Epithelial cell of esophagus (primary cell): ENCODE measurements at places on chromosomes 7 and 10.

DNA sequence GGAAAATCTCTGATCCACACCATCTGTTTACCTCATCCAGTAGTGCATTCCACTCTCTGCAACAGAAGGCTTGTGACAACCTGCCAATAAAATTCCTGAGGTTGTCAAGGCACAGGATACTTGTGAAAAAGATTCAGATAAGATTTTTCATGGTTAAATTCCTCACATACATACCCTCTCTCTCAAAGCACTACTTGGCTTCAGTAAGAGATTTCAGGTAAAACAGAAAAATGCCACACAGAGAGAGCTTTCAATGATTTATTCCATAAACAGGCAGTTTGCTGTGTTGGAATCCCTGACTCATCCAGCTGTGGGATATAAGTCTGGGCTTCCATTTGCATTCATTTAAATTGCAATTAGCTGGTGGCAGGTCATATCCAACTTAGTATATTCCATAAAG, 99.7 kb upstream of the CAV2 start:
- DNase-seq, result peak; percentile 68

- DNase-seq, result no peak
Observed at GRCh38 chr7:32774541-32774951, 117.0 kb downstream of the KBTBD2 start.

GRCh38 chr10:73892310-73893030, 18.1 kb upstream of the CAMK2G start:
- peak; percentile 44 for DNase-seq

DNA sequence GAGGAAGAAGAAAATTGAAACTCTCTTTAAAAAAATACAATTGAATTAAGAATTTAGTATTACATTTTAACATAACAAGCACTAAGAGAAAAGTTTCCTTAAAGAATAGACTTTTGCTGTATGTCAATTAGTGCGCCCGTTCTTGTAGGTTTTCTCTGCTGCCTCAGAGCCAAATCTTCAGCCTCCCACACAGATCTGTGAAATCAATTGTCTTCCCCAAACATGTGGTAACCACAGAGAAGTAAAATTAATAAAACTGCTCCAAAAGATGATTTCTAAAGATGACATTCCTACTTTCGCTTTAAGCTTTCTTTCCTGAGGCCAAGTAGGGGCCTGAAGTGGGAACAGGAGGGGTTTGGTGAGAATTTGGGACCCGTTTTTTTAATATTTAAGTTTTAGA, 113.2 kb upstream of the ADO start:
- DNase-seq, result no peak

- DNase-seq, result no peak
Observed at GRCh38 chr10:45424668-45425404, 50.8 kb downstream of the ALOX5 start.

GRCh38 chr7:29569648-29570047, 6.0 kb downstream of the PRR15 start:
- peak; percentile 61 for DNase-seq

GRCh38 chr10:31320550-31321211, 1.7 kb downstream of the ZEB1 start:
- DNase-seq, result peak; percentile 28

DNA sequence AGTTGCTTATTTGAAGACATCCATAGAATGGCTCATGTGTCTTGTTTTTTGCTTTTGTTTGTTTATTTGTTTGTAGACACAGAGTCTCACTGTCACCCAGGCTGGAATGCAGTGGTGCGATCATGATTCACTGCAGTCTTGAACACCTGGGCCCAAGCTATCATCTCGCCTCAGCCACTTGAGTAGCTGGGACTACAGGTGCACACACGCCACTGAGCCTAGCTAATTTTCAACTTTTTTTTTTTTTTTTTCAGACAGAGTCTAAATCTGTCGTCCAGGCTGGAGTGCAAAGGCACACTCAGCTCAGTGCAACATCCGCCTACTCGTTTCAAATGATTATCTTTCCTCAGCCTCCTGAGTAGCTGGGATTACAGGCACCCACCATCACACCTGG, 83.3 kb upstream of the KLF6 start:
- no peak for DNase-seq

GRCh38 chr10:80356563-80356988, at the start of the genes DYDC1 and DYDC2:
Gene DYDC1 (minus strand): TSS chr10:80356755. CDS start chr10:80352601, 4,154 bp downstream.
Gene DYDC2 (plus strand): TSS chr10:80356781. CDS start chr10:80362444, 5,663 bp downstream.
- peak; percentile 56 for DNase-seq

GRCh38 chr10:1423676-1424253, 313.6 kb downstream of the ADARB2 start:
- no peak for DNase-seq

GRCh38 chr10:124180947-124181549, 87.7 kb upstream of the CHST15 start:
- peak; percentile 48 for DNase-seq

DNA sequence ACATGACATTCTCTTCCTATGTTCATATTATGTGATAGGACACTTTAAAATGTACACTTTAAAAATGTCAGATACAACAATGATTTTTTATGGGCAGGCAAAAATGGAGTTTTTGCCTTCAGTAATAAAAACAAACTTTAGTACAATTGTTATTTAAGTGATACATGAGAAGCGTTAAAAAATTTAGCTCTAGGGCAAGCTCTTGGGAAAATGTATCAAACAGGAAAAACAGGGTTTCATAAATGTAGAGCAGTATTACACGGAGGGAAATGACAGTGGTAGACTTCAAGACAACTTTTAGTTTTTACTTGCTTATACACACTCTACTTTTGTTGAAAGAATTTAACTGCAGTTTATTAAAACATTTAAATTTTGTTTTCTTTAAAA, 1.5 kb downstream of the FHIP2A start:
- peak; percentile 83 for DNase-seq

DNA sequence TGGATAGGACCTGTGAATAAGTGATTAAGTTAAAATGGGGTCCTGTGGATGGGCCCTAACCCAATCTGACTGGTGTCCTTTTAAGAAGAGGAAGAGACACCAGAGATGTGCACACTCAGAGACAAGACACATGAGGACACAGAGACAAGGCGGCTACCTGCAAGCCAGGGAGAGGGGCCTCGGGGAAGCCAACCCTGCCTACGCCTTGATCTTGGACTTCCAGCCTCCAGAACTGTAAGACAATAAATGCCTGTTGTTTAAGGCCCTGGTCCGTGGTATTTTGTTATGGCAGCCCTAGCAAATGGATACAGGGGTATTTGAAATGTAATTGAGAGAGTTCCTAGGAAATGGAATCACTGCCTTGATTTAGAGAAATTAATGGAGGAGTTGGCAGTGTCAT, 225.3 kb downstream of the SKAP2 start:
- DNase-seq, result no peak

- DNase-seq, result peak; percentile 84
Observed at GRCh38 chr10:19302117-19302516, 253.5 kb downstream of the MALRD1 start.

DNA sequence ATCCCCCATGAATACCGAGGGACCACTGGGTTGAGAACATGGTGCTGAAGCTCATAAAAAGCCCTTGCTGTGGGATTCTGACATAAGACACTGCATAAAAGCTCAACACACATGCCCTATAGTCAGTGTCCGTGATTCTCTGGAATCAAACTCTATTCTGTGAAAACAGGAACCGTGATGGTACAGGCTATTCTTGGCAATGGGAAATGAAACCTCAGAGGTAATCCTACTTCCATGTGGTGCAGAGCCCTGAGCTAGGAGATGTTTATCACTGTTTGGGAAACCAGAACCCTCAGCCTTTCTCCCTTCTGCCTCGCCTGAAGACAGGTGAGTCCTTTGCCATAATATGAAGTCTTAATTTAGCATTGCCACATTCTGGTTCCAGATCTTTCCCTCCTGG, 80.8 kb upstream of the PRSS1 start:
- no peak for DNase-seq

DNA sequence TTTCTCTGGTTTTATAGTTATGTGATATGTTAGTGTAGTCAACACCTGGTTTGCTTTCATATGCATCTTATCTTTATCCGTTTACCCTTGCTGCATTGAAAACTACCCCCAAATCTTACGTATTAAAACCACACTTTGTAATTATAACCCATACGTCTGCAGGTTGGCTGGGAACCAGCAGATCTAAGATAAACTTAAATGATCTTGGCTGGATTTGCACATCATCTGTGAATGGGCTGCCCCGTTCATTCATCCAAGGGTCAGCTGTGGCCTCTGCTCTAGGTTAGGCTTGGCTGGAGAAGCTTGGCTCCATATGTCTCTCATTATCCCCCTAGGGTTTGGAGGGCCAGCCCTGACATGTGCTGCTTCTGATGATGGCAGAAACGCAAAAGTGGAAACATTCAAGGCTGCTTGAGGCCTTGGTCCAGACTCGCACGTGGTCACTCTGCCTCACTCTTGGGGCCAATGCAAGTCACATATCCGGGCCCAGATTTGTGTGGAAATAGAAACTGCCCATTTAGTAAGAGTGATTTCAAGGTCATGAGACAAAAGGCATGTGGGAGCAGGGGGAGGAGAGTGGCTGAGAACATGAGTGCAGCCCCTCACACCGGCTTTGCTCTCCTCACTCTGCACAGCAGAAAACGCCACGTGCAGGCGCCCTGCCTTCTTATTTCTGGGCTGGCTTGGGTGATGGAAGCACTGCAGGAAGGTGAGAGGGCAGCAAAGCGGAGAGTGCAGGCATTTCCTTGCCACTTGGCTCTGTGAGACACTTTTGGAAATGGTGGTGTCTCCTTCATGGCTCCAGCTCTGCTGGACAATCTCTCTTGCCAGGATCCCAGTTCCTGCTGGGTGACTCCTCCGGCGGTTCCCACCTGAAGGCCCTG, 553.8 kb downstream of the GLRX3 start:
- DNase-seq, result no peak

GRCh38 chr7:17440831-17441230, 142.4 kb downstream of the AHR start:
- DNase-seq, result no peak

GRCh38 chr7:125197731-125198393, 268.2 kb upstream of the POT1 start:
- DNase-seq, result no peak

DNA sequence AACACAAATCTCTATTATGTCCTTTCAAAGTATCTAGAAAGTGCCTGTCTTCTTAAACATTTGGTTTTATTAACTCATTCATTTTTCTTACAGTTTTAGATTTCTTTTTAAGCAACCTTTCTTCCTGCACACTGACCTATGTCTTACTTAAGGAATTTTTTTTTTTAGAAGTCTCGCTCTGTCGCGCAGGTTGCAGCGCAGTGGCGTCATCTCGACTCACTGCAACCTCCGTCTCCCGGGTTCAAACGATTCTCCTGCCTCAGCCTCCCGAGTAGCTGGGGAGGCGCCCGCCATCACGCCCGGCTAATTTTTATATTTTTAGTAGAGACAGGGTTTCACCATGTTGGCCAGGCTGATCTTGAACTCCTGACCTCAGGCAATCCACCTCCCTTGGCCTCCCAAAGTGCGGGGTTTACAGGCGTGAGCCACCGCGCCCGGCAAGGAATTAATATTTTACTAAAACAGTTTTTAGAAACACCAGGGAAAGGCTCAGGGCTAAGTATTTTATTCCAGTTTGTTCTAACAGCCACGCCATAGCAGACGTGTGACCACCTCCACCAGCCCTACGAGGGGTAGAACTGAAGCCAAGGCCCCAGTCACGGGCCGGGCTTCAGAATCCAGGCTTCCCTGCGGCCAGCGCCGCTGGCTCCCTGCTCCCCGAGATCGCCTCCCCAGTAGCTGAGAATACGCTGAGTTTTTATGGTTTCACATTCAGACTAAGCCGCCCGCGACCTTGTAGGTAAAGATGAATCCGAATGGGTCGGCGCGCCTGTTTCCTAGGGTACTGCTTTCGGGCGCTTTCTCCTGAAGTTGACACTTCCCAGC, 941 bp upstream of the LUC7L2 start:
- peak; percentile 24 for DNase-seq

GRCh38 chr10:81909453-81909852, 34.5 kb downstream of the NRG3 start:
- DNase-seq, result no peak

GRCh38 chr10:21810582-21811244, 192.8 kb downstream of the DNAJC1 start:
- peak; percentile 75 for DNase-seq

DNA sequence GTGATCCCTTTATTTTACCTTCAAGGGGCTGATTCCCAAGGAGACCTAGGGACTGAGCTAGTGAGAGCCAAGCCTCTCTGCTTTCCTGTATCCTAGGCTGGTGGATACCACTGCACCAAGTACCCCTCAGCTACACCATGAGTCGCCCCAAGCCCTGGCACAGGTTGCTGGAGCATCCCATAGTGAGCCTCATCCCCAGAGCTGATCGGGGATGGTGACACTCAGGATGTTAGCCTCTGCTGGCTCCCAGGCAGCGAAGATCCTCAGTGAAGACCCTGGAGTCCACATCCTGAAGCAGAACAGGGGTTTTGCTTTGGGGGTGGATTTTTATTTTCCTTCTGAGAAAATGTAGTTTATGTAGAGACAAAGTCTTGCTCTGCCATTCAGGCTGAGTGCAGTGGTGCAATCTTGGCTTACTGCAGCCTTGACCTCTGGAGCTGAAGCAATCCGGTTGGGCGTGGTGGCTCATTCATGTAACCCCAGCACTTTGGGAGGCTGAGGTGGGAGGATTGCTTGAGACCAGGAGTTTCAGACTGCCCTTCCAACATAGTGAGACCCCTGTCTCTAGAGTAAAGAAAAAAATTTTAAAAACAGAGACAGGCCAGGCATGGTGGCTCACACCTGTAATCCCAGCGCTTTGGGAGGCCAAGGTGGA, 12.5 kb upstream of the ZNF212 start:
- DNase-seq, result no peak

- peak; percentile 78 for DNase-seq
Observed at GRCh38 chr7:80665526-80665925, 27.1 kb downstream of the CD36 start.
